Stimulated activated CD8-positive, alpha-beta memory T cell treated with anti-CD3 and anti-CD28 coated beads, Interleukin-7, amount 100 ng/mL, for 48 hours (primary cell): ENCODE measurements at places on chromosomes 4 and X.

DNA sequence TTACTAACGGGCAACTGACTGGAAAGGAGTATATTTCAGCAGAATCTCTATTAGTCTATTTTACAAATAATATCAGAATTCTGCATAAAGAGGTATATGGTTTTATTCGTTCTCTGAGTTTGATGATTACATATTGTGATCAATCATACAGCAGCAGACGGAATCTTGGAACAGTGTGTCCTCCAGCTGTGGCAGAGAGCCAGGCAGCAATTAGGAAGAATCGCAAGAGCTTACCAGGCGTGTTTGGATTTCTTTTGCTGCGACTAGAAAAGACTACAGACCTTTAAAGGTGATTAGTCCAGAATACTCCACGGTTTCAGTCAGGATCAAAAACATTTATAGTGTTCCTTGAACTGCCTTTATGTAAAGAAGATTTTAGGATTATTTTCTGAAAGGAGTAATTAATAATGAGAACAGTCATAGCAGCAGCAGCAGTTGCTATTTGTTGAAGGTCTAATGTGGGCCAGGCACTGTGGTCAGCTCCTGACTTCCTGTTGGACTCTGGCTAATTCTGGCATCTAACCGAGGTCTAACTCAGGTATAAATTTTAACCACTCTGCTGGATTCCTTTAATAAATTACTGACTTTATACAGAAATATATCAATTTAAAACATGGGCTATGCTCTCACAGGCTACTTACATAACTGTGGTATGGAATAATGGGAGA, 225.3 kb upstream of the CXorf66 start:
- DNase-seq, result no peak

DNA sequence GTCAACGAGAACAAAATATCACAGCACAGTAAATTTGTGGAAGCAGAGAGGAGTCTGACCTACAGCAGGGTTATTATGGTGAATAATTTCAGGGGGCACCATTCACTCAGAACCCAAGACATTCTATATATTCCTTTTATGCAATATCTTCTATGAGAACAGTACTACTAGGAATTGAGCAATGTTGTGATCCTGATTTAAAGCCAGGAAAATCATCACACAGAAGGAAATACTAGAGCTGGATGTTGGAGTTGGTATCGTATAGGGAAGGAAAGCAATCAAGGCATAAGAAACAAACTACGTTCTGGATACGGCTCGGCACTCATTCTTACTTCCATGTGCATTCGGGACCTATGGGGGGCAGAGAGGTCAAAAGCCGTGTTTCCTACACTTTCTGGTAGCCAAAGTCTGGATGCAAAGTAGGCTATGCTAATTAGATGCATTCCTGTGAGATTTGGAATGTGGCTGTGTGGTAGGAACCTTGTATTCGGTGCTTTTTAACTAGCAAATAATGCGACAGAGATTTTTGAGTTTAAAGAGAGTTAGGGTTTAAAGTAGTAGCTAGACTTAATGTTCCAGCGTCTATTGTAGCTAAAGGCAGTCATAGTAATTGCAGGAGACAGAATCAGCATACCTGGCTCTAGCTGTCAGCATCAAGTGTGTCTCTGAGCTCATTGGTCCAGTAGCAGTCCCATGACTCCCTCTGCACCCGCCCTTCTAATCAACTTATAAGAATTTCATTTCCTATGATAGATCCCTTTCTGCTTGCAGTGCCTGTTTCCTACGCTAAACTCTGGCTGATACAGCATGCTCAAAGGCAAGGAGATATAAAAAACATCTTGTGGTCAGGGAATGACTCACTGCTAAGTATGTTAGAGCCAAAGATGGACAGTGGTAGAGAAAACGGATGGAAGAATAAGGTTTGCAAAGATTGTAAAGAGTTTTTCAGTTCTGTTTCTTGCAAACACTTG, 43.3 kb upstream of the PDGFC start:
- DNase-seq, result no peak

DNA sequence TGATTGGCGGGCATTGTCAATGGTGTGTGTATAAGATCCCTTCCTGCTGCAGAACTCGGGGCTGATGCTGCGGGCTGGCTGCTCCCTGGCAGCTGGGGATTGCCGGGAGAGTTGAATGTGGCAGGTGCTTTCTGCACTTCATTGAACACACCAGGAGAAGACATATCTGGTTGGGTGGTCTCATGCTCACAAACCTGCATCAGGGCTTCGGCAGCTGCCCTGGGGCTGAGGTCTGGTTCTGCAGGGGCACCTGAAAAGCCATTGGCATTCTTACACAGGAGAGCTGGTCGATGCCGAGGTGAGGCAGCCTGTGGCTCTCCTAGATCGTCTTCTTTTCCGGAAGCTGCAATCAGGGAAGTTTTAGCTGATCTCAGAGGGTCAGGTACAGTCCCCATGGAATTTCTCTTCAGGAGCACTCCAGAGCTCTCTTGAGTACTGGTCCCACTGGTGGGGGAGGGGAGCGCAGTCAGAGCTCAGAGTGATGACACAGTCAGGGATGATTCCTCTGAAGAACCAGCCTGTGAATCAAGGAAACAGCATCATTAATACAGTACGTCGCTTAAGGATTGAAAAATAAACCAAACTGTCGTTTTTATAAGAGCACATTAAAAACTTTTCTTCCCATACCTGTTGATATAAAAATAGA, 57.8 kb downstream of the GPRIN3 start:
- no peak for DNase-seq

GRCh38 chrX:70260104-70260503, at the start of gene P2RY4:
TSS of gene P2RY4 (minus strand) at chrX:70260204. CDS start at chrX:70259624, 580 bp downstream.
- no peak for DNase-seq
